ENCODE measurements at places on chromosomes 1 and 21. TPM values are rescaled to one million over a fixed set of nuclear protein-coding genes. Genes with fewer than 3 reads are reported as not detected.

ELOA gene
- 39.3 TPM for total RNA-seq

PLA2G2A gene
- not detected for total RNA-seq

DNA sequence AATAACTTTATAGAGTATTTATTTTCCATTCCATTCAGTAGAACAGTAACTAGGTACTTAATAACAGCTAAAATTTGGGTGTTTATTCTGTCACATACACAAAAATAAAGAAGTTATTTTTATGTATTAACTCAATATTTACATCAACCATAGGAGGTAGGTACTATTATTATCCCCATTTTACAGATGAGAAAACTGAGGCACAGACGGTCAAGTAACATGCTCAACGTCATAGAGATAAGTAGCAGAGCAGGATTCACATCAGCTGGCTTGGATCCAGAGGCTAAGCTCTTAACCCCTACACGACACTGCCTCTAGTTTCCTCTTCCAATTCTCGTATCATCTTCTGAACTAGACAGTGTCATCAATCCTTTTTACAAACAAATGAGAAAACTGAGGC, 9.3 kb downstream of the ZBTB21 start:
- no peak for DNase-seq
- H3K27me3 ChIP-seq = no peaks in the 10 kb centered on the region
- H3K27ac ChIP-seq = no peak overlapping the region

- peaks cover 22% of the 10 kb centered on the region for H3K4me1 ChIP-seq
- H3K27me3 ChIP-seq = no peaks in the 10 kb centered on the region
- H3K36me3 ChIP-seq = no peaks in the 10 kb centered on the region
- no peak overlapping the region for H3K27ac ChIP-seq
These were observed 8.1 kb upstream of the RCC2 start for GRCh38 chr1:17447501-17447992.

Measured in HCT116 (cell line).